ENCODE measurements at places on chromosomes 3 and 15.

DNA sequence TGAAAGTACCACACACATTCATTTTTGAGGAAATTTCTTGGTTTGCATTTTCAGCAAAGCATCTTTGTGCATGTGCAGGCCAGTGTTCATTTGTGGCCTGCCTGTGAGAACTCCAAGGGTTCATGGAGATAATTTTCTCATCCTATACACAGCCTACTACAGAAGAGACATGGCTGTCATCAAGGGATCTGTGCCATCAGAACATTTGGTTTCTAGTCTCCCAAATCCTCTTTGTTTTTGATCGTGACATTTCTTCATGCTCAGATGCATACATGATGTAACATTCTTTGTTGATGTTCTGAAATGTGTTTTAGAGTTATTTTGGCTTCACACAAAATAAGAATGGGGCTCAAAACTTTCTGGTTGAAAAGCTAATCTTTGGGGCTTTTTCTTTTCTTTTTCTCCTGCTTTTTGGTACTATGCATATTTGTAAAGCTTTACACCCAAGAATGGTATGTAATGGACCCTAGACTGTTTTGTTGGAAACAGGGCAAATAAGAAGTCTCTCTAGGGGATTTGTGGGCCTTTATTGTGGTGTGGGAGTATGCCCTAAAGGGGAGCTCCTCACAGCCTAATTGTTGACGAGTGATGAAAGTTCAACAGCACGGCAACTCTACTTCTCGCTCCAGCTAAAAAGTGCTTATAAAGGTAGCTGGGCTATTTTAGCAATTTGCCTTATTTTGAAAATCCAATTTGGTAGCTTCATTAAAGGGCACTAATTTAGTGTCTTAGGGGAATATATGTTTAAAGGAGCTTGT lies 3.2 kb upstream of the ARPP21 start:
- no peak for DNase-seq

GRCh38 chr3:167450675-167451074 lies 23.2 kb downstream of the SERPINI2 start:
- no peak for DNase-seq

GRCh38 chr3:53346514-53346913 lies 829 bp downstream of the DCP1A start:
- no peak for DNase-seq

- DNase-seq = no peak
These were observed 775 bp downstream of the C3orf33 start for GRCh38 chr3:155805204-155805801.

GRCh38 chr3:148845756-148846395 lies 18.3 kb downstream of the CPB1 start:
- DNase-seq = no peak

- no peak for DNase-seq
These were observed 389 bp downstream of the APEH start for GRCh38 chr3:49674497-49674983.

- no peak for DNase-seq
These were observed 80.3 kb downstream of the TMEM266 start for GRCh38 chr15:76140074-76140464.
